Activated T-cell treated with anti-CD3 and anti-CD28 coated beads, Interleukin-2, amount 50 U/mL, for 72 hours (primary cell): ENCODE measurements at places on chromosomes 2 and 18.

GRCh38 chr18:21314724-21315123, 72.7 kb downstream of the GREB1L start:
- DNase-seq = no peak

GRCh38 chr2:72291059-72291458, 143.4 kb upstream of the CYP26B1 start:
- DNase-seq = no peak

- DNase-seq = no peak
These were observed 133.3 kb downstream of the DNAH6 start for GRCh38 chr2:84649487-84650142.

GRCh38 chr18:31952223-31952622, 9.3 kb upstream of the TRAPPC8 start:
- DNase-seq = no peak

DNA sequence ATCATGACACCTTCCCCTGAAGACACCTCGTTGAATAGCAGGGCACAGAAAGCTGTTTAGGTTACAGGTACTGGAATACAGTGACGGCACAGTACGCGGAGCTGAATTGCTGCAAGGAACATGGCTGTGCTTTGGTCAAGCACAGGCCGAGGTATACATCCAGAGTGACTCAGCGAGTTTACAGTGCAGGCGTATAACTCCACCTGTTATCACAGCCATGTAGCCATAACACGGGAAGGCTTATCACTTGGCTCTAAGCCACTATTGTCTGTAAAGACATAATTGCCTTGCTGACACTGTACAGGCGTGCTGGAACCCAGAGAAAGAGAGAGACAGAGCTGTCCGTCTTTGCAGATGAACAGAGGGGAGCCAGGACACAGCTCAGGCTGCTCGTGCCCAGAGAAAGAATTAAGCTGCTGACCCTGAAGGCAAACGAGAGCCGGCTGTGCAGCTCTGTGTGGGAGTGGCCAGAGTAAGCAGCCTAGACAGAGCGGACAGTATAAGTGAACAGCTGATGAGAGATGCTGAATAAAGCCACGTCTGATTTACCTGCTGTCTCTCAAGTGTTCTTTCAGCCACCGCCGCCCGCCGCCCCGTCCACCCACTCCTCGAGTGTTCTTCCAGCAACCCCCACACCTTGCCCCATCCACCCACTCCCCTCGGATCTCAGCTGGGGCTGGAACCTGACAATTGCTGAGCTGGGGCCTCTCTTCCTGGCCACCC, 87.3 kb upstream of the PPP1CB start:
- no peak for DNase-seq

DNA sequence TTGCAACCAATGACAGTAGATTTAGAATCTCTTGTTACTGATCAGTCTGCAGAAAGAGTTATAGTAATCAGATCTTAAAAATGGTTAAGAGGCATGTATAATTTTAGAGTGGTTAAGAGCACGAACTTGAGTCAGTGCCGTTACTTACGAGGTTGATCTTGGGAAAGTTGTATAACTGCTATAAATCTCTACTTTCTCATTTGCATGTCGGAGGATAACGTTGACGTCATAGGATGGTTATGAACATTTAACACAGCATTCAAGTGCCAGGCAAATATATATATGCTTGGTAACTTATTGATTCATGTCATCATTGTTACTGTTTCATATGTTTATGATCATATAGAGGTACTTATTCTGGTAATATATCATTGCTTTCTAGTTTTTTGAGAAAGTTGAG, 146.2 kb downstream of the ARHGAP28 start:
- no peak for DNase-seq
